ENCODE measurements at places on chromosomes 12 and 14.

DNA sequence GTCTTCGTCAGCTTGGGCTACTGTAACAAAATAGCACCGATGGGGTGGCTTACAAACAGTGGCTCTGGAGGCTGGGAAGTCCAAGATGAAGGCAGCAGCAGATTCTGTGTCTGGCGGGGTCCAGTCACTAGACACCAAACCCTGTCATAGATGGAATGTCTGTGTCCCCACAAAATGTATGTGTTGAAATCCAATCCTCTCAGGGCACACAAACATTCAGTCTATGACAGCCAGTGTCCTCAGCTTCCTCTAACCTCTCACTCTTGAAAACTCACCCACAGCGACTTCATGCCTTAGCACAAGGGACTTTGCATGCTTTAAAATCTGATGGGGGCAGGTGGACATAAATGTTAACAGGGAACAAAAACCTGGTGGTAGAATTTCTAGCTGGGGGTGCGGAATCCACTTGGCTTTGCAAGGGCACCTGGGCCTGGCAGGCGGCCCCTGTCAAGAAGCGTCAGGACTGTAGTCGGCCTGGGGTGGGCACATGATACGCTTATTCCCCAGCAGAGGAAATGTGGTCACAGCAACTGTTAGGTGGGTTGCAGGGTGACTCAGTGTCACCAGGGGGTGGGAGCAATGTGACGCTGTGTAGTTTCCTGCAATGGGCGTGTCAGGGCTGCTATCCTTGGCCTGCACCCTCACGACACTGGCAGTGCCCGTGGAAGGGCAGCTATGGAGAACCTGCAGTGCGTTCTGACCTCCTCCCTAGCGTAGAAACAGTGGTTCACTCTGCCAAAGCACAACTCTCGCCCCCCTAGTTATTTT, 17.7 kb downstream of the RIN3 start:
- DNase-seq = no peak

- no peak for DNase-seq
These were observed 137.2 kb upstream of the PLEKHA5 start for GRCh38 chr12:18992336-18992735.

DNA sequence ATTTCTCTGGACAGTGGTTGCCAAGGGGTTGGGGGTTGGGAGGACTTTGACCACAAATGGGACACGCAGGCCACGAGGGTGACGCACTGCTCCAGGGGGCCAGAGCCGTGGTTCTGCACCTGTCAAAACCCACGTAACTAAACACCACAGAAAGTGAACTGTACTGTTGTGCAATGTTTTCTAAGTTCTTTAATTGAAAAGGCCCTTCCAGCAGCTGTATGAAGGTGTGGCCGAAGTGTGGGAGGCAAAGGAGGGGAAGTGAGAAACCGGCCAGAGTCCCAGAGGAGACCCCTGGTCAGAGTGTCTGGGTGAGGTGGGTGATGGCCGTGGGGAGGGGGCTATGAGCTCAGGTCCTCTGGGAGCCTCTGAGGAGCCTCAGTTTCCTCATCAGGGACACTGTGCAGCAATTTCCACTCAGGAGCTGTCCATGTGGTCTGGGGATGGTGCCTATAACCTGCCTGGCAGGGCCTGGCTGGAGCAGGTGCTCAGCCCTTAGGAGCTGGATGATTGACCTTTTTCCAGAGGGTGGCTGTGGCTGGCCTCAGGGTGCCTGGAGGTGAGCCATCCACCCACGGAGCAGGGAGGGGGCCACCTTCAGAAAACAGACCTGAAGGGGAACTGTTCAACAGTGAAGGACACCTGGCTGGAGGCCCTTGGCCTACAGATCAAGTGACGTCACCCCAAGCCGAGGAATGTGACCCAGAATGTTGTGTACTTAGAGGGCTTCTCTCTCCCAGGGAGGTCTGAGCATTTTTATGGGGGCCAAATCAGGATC, 9.8 kb upstream of the BDKRB2 start:
- DNase-seq = no peak

- DNase-seq = no peak
These were observed 155.6 kb downstream of the SLC6A15 start for GRCh38 chr12:84756961-84757360.

DNA sequence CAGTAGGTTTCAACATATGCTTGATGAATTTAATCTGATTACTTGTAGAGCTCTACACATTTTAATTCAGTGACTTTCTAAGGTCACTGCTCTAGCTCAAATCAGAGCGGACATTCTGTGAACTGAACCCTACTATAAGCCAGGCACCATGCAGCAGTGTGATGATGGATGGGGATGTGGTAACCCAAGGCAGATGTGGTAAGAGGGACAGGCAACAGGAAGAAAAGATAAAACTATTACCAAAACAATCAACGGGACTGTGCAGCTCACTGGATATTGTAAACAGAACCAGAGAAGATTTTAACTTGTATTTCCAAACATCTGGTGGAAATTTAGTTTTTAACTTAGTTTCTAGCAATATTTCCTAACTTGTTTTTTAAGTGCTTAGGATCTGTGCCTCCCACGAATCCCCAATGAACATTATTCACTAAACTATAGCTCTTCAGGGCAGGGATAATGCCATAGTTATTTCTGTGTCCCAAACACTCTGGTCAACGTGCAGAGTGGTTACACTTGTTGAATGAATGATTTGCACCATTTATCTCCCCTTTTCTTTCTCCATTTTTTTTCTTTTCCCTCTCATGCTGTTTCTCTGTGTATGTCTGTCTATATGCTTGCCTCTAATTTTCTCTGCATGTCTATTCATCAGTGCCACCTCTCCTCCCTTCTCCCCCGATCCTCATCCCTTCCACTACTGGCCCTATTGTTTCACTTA, 3.0 kb downstream of the ERO1A start:
- no peak for DNase-seq

DNA sequence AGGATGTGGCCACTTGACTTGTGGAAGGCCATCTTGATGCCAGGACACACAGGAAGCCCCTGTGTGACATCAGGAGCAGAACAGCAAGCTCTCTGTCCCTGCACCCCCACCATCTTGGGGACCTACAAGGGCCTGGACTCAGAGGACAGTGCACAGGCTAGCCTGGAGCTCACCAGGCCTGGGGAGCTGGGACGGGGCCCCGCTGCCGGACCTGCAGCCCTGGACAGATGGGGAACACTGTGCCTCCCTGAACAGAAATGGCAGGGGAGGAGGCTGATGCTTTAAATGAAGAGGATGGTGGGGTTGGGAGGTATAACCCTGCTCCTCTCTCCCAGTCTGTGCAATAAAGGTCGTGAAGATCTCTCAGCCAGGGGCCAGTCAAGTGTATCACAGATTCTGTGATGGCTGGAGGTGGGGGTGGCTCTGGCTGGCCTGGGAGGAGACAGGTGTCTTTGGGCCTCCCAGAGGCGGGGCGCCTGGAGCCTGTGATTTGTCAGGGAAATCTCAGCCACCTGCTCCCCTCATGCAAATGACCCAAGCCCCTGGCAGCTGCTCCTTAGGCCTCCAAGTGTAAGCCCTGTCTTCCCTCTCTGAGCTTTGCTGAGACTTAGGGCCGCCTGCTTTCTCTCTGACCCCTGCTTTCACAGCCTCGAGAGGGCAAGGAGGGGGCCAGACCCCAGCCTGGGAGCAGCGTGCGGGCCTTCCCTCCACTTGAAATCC, 1.1 kb upstream of the GNB3 start:
- DNase-seq = no peak

Measured in activated naive CD4-positive, alpha-beta T cell treated with anti-CD3 and anti-CD28 coated beads, Interleukin-2, amount 50 U/mL, for 72 hours (primary cell).